Aortic smooth muscle cell (primary cell): ENCODE measurements at places on chromosomes 1 and 21. TPM values are rescaled to one million over a fixed set of nuclear protein-coding genes. Genes with fewer than 3 reads are reported as not detected.

RGS8 gene
- total RNA-seq, result under 0.01 TPM in 1 of 2 replicates, not detected in the other

KRTAP10-10 gene
- total RNA-seq, result not detected in 2 replicates

BMP8B gene
- total RNA-seq, result under 0.01 TPM in 1 of 2 replicates, not detected in the other

MAB21L3 gene
- total RNA-seq, result 0.06 TPM in 1 of 2 replicates, not detected in the other
